ENCODE measurements at places on chromosomes 3 and 15.

DNA sequence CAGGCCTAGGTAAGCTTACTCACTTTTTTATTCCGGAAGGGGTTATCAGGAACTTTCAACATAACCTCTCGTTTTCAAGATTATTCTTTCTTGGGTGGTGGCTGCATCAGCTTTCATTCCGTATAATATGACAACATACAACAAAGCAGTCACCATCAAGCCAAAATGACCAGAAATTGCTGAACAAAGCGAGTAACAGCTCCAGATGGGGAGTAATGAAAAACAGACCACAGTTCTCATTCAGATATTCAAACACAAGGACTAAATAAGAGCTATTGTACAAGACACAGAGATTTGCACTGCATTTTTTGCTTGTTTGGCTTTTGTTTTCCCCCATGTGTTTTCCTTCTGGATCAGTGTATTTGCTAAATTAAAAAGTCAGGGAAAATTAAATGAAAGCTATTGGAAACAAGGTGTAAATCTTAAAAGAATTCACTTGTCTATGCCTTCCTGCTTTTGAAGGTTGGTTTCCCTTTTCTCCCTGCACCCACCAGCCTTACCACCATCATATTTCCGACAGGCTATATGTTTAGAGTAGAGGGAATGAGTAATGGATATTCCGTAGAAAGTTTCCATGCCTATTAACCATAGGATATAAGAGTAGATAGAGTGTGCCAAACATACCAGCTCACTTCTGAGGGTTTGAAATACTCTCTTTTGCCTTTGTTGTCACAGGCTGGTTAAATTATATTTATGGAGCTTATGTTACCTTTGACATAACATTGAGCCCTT lies 213.6 kb downstream of the RBMS3 start:
- DNase-seq, result no peak

DNA sequence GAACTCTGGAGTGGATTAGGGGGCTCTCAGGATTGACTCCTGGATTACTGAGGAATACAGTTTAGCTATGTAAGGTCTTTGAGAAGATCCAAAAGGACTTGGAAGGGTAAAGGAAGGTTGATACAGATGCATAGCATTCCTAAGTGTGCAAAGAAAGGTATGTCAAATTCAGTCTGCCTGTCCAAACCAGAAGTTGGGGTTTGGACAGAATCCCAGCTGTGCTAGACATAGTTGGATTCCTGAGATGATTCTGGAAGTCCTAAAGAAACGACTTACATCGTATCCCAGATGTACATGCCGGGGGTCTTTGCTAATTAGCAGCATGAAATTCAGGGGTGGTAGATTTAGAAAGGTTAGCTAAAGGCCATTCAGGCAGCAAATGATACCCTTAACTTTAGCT lies 97.7 kb upstream of the TSPAN3 start:
- DNase-seq, result no peak

GRCh38 chr15:38684440-38685010 lies 119.9 kb upstream of the RASGRP1 start:
- no peak for DNase-seq

DNA sequence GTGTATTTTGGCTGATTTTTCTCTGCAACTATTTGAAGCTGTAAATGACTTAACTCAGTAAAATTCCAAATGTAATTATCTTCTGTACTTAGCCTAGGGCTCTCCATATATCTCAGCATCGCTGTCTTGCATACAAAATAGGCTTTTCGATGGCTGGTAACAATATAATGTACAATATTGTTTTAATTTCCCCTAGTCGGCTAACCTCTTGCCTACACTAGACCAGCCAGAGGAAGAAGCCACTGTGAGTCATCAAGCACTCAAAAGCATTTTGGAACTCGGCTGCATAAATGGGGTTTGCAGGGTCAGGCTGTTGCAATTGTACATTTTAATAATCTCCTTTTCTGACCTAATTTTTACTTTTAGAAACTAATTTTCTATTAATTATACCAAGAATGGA lies 583.8 kb downstream of the FOXP1 start:
- no peak for DNase-seq

- DNase-seq, result no peak
Measured at GRCh38 chr3:148742118-148742517, 44.4 kb downstream of the AGTR1 start.

DNA sequence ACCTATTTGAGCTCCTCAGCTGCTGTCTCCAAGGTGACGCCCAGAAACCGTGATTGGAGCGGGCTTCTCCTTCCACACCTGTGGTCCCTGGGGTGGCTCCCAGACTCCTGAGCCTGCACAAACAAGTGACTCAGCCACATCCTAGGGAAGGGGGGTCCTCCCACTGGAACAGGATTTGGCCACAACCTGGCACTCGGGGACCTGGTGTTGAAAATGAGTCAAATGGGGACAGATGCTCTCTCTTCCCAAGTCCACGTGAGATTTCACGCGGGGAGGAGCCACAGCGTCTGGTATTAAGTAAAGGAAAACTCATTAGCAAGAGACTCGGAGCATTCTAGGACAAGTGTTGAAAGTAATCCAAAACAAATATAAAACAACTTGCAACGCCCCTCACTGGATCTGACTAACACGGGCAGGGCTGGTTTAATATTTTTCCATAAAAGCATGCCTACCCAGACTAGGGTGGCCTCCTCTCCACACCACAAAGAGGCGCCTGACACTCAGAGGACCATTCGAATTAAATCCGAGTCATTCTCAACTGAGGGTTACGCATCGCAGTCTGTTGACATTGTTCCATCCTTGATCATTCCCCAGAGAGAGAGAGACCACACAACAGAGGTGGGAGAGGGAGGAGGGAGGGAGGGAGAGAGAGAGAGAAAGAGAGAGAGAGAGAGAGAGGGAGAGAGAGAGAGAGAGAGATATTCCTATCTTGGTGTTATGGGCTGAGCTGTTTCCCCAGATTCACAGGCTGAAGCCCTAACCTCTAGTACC lies 74.4 kb downstream of the MGLL start:
- DNase-seq, result no peak

Data from activated T-cell treated with anti-CD3 and anti-CD28 coated beads, Interleukin-2, amount 50 U/mL, for 1 hour (primary cell).